ENCODE measurements at places on chromosomes 4 and X.
A peak's percentile ranks its signal among the peaks of the same experiment; 100 is the strongest.

DNA sequence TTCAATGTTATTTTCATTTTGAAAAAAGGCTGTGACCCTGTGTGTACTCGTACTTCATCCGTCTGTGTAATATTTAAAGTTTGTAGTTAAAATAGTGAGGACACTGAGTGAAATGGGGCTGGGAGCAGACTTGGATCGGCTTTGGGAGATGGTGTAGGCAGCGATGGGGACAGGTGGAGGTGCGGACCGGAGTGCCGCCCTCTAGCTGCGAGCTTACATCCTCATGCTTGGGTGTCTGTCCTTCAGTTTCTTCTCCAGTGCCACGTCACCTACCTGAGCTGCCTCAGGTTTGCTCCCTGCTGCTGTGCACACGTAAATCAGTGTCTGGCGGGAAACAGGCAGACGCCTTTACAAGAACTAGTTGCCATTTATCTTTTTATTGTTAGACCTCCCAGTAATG, 146.1 kb downstream of the GPR143 start:
- H3K27me3 ChIP-seq, result no peaks in the 10 kb centered on the region
- H3K4me1 ChIP-seq, result no peaks in the 10 kb centered on the region
- H3K27ac ChIP-seq, result no peak overlapping the region
- no peak overlapping the region for H3K4me3 ChIP-seq
- peaks cover 12% of the 10 kb centered on the region for H3K36me3 ChIP-seq

GRCh38 chr4:38612646-38613414, 51.2 kb upstream of the KLF3 start:
- H3K4me1 ChIP-seq, result peaks cover 9% of the 10 kb centered on the region
- no peak overlapping the region for H3K27ac ChIP-seq
- no peaks in the 10 kb centered on the region for H3K27me3 ChIP-seq
- no peak overlapping the region for H3K4me3 ChIP-seq
- peaks cover 2% of the 10 kb centered on the region for H3K36me3 ChIP-seq

GRCh38 chrX:140090800-140091124, 125.4 kb upstream of the CXorf66 start:
- H3K27me3 ChIP-seq, result peaks cover 23% of the 10 kb centered on the region
- H3K4me1 ChIP-seq, result peaks cover 12% of the 10 kb centered on the region
- H3K4me3 ChIP-seq, result peak overlapping the region; percentile 73
- H3K36me3 ChIP-seq, result no peaks in the 10 kb centered on the region
- H3K27ac ChIP-seq, result no peak overlapping the region

- H3K4me3 ChIP-seq, result no peak overlapping the region
- no peak overlapping the region for H3K27ac ChIP-seq
- no peaks in the 10 kb centered on the region for H3K36me3 ChIP-seq
- no peaks in the 10 kb centered on the region for H3K4me1 ChIP-seq
- H3K27me3 ChIP-seq, result no peaks in the 10 kb centered on the region
Observed at GRCh38 chrX:105228602-105229001, 8.1 kb upstream of the TEX13A start.

GRCh38 chr4:102826105-102826889, 1.1 kb downstream of the UBE2D3 start:
- H3K36me3 ChIP-seq, result peaks cover 7% of the 10 kb centered on the region
- no peak overlapping the region for H3K4me3 ChIP-seq
- H3K27me3 ChIP-seq, result no peaks in the 10 kb centered on the region
- DNase-seq, result no peak

DNA sequence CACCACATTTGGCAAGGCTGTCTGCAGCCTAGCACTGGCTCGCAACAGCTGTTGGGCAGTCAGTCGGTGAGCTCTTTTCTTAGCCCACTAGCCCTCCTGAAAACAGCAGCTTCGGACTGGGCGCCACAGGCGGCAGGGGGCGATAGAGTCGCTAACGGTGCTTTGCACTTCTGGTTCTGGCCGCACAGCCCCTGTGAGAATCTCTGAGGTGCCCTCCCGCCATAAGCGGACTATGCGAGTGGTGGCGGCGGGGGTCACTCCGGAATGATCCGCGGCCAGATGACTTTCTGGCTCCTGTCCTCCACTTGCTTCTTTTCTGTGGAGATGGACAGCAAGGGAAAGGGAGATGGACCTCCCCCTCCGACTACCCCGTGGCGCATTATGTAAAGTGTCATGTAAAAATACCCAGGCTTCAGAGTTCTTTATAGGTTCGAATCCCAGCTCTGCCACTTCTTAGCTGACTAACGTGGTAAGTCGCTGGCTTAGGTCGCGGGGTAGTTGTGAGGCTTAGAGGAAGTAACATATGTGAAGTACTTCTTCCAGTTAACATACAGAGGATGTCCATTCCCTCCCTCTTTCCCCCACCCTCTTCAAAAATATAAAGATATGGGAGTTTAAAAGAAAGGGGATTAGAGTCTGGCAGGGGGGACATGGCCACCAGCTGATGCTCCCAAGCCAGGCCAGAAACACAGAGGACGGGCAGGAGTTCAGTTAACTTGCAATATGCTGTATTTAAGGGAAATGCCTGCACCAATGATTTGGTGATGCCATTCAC, 11.0 kb downstream of the ARHGAP36 start:
- peaks cover 65% of the 10 kb centered on the region for H3K27me3 ChIP-seq
- H3K4me3 ChIP-seq, result no peak overlapping the region
- no peaks in the 10 kb centered on the region for H3K4me1 ChIP-seq
- no peaks in the 10 kb centered on the region for H3K36me3 ChIP-seq
- no peak overlapping the region for H3K27ac ChIP-seq

DNA sequence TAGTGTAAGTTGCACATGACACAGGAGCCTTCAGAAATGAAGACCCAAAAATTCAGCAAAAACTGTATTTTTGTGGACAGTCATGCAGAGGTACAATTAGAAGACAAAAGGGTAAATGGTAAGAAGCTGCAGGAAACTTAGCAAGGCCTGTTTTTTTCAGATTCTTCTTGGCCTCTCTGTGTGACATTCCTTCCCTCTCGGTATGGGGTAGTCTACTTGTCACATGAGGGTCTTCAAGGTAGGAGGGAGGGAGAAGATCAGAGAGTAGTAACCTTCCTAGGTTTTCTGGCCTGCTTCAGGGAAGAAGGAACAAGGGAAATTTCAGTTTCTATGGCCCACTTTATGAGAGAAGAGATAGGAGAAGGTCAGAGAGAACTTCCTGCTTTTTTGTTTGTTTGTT, 230.4 kb upstream of the PPP1R2C start:
- H3K27ac ChIP-seq, result no peak overlapping the region
- no peaks in the 10 kb centered on the region for H3K36me3 ChIP-seq
- H3K4me3 ChIP-seq, result no peak overlapping the region
- H3K27me3 ChIP-seq, result no peaks in the 10 kb centered on the region

DNA sequence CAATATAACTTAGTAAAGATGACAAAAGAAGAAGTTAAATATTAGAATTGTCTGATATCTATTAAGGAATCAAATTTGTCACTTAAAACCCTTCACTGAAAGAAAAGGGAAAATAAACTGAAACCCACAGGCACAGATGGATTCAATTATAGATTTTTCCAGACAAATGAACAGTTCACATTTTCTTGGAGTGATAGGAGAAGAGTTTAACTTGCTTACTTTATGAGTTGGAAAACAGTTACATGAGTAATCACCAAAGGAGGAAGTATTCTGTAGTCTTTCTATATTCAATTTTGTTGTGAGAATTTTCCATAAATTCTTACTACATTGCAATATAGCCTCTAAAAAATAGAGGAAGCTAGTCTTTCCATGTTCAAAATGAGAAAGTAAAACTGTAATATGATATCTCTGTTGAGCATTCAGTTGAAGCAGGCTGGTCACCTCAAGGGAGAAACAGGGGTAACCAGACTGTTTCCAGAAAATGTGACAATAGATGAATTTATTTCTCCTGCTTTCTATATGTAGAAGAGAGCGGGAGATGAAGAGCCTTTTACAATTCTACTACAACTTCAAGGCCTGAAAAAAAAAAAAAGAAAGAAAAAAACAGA, 330.3 kb upstream of the EPHA5 start:
- H3K4me3 ChIP-seq, result no peak overlapping the region

DNA sequence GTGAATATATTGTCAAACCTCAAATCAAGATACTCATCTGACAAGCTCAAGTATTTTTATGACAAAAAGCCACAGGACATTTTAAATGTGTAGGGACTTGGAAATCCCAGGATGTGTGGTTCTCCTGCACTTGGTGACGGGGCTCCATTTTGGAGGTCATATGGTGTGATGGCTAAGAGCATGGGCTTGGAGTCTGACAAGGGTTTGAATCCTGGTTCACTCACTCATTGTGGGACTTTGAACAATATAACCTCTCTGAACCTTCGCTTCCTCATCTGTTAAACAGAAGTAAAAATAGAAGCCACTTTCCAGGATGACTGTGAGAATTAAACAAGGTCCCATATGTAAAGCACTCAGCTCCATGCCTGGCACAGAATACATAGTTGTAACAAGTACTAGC, 99.6 kb downstream of the SMIM20 start:
- no peak overlapping the region for H3K4me3 ChIP-seq
- H3K36me3 ChIP-seq, result no peaks in the 10 kb centered on the region
- H3K27me3 ChIP-seq, result peaks cover 5% of the 10 kb centered on the region
- no peak for DNase-seq
- H3K27ac ChIP-seq, result no peak overlapping the region

- no peak for DNase-seq
- no peaks in the 10 kb centered on the region for H3K4me1 ChIP-seq
- no peak overlapping the region for H3K27ac ChIP-seq
- no peaks in the 10 kb centered on the region for H3K36me3 ChIP-seq
Observed at GRCh38 chr4:11441194-11441556, 12.5 kb upstream of the HS3ST1 start.

DNA sequence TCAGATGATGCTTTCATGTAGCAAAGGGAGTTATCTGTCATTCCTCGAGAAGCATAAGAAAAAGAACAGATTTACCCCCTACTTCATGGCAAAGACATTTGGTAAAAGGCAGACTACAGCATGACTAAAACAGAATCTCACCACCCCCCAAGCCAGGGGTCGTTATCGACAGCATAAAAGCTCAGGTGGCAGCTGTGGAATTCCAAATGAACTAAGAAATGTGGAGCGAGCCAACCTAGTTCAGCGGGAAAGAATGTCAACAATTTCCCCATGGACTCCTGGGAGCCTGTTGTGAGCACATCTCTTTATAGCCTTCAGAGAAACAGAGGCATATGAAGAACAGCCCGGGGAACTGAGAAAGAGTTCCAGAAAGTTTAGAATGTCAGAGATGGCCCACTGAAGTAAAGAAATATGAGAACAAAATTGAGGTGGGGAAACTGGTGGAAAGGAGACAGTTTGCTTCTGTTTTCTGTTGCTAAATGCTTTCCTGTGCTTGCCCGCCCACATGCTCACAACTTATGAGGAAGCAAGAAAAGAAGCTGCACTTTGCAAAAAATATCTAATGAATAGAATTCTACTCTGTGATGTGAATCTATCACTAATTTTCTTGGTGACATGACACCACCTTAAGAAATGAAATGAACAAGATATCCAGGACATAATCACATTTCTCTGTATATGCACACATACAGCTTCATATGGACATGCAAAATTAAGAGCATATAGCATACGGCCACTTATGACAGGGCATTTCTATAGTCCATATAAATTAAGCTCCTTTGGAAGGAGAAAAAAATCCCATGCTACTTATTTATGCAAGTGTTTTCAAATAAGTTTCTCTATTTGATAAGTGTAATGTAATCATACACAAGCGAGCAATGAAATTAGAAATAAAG, 135.3 kb upstream of the MID1 start:
- no peaks in the 10 kb centered on the region for H3K27me3 ChIP-seq
- H3K36me3 ChIP-seq, result peaks cover under 1% of the 10 kb centered on the region
- peaks cover 20% of the 10 kb centered on the region for H3K4me1 ChIP-seq
- no peak for DNase-seq
- no peak overlapping the region for H3K4me3 ChIP-seq

- no peaks in the 10 kb centered on the region for H3K27me3 ChIP-seq
Observed at GRCh38 chr4:78671903-78672815, 104.0 kb upstream of the BMP2K start.

DNA sequence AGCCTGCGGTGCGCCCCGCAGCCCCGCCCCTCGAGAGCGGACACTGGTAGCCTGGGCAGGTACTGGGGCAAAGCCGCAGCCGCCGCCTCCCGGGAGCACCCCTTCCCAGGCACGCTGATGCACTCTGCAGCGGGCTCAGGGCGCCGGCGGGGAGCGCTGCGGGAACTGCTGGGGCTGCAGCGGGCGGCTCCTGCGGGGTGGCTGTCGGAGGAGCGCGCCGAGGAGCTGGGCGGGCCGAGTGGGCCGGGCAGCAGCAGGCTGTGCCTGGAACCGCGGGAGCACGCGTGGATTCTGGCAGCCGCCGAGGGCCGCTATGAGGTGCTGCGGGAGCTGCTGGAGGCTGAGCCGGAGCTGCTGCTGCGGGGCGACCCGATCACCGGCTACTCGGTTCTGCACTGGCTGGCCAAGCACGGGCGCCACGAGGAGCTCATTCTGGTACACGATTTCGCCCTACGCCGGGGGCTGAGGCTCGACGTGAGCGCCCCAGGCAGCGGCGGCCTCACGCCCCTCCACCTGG, 401 bp downstream of the SOWAHD start:
- no peak overlapping the region for H3K27ac ChIP-seq
- H3K27me3 ChIP-seq, result peaks cover 16% of the 10 kb centered on the region
- no peaks in the 10 kb centered on the region for H3K36me3 ChIP-seq
- peak; percentile 11 for DNase-seq
- H3K4me3 ChIP-seq, result peak overlapping the region; percentile 33
- peaks cover 10% of the 10 kb centered on the region for H3K4me1 ChIP-seq

GRCh38 chr4:82373486-82373815, 340 bp downstream of the HNRNPD start:
- peaks cover 33% of the 10 kb centered on the region for H3K4me1 ChIP-seq
- H3K36me3 ChIP-seq, result peaks cover 14% of the 10 kb centered on the region
- peak; percentile 36 for DNase-seq
- no peaks in the 10 kb centered on the region for H3K27me3 ChIP-seq
- peak overlapping the region; percentile 98 for H3K4me3 ChIP-seq

- no peaks in the 10 kb centered on the region for H3K27me3 ChIP-seq
- no peak overlapping the region for H3K4me3 ChIP-seq
- DNase-seq, result no peak
- H3K36me3 ChIP-seq, result peaks cover 37% of the 10 kb centered on the region
Observed at GRCh38 chr4:25810461-25811373, 52.1 kb downstream of the SEL1L3 start.

- H3K36me3 ChIP-seq, result no peaks in the 10 kb centered on the region
- no peak overlapping the region for H3K4me3 ChIP-seq
- peaks cover 4% of the 10 kb centered on the region for H3K27me3 ChIP-seq
- H3K4me1 ChIP-seq, result no peaks in the 10 kb centered on the region
- DNase-seq, result no peak
Observed at GRCh38 chr4:112299721-112300120, 2.6 kb downstream of the ALPK1 start.

DNA sequence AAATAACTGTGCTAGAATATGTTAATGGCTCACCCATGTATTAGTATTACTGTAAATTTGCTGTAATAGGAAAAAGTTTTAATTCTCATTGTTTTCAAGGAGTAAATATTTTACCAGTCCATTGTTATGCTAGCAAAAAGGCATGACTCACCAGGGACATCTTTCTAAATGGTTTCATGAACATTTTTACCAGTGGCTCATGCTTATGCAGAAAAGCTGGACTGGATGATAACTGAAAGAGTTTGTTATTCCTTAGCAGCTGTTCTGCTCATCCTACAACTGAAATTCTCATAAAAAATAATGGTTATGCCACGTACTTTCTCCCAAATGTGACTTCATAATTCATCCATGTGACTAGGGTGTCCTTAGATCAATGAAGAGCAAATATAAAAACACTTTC, 111.9 kb upstream of the PCDH18 start:
- H3K36me3 ChIP-seq, result no peaks in the 10 kb centered on the region
- no peak overlapping the region for H3K27ac ChIP-seq
- no peak for DNase-seq
- no peaks in the 10 kb centered on the region for H3K27me3 ChIP-seq
- no peak overlapping the region for H3K4me3 ChIP-seq
